ENCODE measurements at places on chromosomes 6 and 20.

DNA sequence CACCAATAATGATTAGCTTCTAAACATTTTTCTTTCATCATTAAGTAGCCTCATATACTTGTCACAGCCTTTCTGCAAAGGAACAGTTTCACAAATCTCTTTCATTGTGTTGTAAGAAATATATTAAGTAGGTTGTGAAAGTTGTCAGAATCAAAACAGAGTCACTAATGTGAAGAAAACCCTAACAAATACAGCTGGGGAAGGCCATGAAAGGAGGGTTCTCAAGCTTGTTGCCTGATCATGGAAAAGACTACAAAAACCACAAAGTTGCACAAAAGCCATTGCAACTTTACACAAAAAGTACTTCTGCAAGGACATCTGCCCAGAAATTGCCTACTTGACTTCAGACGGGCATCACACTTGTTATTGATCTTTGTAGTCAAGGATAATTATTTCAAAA, 216.1 kb downstream of the ALDH8A1 start:
- DNase-seq, result peak; percentile 96

- no peak for DNase-seq
Observed at GRCh38 chr20:44433751-44434538, 41.7 kb upstream of the TTPAL start.

GRCh38 chr6:20866935-20867703, 332.9 kb downstream of the CDKAL1 start:
- DNase-seq, result no peak

DNA sequence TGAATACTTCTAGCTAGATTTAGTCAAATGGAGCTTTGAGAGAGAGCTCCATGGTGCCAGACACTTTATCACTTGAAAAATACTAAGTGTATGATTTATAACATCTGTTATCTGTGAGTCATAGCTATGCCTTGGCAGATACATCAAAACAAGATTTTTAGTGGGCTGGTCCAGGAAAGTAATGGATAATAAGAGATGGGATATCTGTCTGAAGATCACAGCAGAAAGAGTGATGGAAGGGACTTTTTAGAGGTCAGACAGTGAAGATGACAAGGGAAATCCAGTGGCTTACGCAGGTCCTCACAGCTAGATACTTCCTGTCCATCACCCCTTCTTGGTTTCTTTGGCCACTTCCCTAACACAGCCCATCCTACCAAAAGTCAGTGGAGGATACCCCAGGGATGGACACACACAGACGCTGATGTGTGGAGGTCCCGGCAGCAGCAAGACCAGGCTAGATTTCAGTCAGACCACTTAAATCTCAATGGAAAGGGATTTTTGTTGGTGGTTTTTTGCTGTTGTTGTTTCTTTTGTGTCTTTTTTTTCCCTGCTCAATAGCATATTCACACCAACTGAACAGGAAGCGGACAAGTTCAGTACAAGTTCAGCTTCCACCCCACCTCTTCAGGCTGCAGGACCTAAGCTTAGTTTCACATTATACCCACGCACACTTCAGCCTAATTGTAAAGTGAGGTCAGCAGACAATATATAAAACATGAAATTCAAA, 209.3 kb downstream of the ALDH8A1 start:
- peak; percentile 33 for DNase-seq

- peak; percentile 8 for DNase-seq
Observed at GRCh38 chr6:56902641-56903464, 52.1 kb upstream of the BEND6 start.

DNA sequence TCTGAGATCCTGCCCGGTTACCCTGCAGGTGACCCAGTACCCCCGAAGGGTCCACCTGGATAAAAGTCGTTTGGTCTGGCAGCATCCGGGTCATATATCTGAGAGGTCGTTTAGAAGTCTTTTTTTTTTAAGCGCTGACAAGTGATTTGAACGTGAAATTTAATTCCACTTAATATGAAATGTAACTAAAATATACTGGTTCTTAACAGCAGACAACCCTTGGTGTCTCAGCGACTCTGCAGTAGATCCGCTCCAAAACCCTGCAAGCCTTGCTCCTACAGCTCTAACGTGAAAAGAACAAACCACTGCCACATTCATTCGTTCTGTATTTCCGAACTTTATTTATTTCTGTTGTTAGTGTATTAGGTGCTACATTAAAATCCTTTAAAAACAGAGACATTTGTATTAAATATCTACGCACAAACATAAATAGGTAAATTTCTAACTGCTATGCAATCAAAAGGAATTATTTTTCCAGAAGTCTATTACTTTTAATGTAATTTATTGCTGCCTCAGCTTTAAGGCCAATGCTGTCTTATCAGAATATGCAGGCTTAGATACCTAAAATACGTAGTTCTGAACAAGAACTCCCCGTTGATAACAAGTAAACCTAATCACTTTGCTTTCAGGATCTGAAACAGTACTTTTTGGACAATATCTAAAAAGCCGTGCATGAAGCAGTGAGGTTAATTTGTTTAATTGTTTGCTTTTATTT, 33.5 kb upstream of the TCF21 start:
- no peak for DNase-seq

GRCh38 chr6:166624275-166624674, 2.8 kb downstream of the RPS6KA2 start:
- peak; percentile 55 for DNase-seq

GRCh38 chr6:154352898-154353585, 3.6 kb downstream of the IPCEF1 start:
- peak; percentile 80 for DNase-seq

DNA sequence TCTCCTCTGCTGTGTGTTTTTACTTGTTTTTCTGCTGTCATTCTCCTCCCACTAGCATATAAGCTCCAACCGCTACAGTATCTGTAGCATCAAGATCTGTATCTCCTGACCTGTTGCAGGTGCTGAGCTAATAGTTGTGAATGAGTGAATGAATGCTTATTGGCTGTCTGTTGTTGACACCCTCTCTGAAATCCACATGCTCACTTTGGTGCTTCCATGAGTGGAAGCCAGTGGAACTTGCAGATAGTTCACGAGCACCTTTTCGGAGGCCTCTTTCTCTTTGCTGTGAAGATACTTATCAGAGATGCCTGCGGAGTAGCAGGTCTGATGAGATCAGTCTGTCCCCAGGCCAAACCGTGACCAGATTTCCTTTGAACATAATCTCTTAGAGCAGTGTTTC, 117.3 kb downstream of the EYA2 start:
- DNase-seq, result no peak

- no peak for DNase-seq
Observed at GRCh38 chr6:161833099-161833860, 559.4 kb upstream of the AGPAT4 start.

GRCh38 chr20:63262836-63263235, 8.6 kb upstream of the NKAIN4 start:
- no peak for DNase-seq

GRCh38 chr6:119171864-119172588, 93.6 kb upstream of the FAM184A start:
- DNase-seq, result no peak

- DNase-seq, result no peak
Observed at GRCh38 chr6:108071736-108072276, 2.7 kb downstream of the OSTM1 start.

DNA sequence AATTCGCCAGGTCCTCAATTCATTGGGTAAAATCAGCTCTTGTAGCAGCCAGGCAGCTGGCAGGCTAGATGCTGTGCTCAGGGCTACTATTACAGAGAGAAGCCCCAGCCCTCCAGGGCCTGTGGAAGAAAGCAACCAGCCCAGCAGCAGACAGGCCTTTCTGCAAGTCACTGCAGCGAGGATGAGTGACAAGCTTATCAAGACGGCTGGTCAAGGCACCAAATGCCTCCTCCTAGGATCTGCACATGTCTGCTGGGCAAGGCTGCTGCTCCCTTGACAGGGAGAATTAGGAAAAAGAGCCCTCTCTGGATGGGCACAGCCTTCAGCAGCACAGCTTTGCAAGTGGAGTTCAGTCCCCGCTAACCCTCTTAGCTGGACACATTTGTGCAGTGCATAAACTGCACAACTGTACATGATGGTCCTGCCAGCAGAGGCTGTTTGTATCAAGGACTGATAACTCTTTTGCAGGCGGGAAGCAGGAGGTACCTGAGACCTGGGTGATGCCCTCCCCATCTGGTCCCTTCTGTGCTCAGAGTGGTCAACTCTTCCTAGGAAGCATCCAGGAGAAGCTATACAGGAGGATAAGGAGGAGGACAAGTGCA, 89.9 kb downstream of the CDC5L start:
- DNase-seq, result no peak
